ENCODE measurements at places on chromosomes 5 and 9.

DNA sequence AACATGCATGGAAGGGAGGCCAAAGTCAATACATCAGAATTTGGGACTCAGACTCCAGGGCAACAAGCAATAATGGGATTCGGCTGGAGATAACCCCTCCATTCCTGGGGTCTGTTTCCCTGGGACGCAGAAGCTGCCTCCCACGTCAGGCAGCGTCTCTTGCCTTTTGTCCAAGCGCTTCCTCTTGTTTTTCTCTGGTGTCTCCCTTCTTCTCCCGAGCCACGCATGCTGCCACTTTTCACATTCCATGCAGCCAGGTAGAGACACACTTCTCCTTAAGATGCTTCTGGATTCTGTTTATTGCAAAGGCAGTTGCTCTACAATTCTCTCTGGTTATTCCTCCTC, 267.3 kb downstream of the AOPEP start:
- DNase-seq, result no peak

DNA sequence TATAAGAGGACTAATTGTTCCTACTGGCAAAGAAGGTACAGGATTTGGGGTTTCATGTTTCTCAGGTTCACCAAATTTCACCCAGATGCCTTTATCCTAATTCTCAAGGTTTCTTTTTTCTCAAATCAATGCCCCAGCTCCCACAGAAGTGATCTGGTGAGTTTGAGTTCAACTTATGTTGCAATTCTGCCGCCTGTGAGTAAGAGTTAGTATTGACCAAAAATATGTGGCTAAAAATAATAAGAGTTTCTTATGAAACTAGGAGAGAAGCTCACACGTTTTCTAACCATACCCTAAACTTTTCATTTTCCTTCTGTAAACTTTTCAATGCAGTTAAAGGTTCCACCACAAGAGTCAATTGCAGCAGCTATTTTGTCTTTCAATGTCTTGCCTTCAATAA, 15.1 kb downstream of the SLCO6A1 start:
- DNase-seq, result no peak

- no peak for DNase-seq
Observed at GRCh38 chr9:130660326-130660682, 4.1 kb upstream of the PRDM12 start.

DNA sequence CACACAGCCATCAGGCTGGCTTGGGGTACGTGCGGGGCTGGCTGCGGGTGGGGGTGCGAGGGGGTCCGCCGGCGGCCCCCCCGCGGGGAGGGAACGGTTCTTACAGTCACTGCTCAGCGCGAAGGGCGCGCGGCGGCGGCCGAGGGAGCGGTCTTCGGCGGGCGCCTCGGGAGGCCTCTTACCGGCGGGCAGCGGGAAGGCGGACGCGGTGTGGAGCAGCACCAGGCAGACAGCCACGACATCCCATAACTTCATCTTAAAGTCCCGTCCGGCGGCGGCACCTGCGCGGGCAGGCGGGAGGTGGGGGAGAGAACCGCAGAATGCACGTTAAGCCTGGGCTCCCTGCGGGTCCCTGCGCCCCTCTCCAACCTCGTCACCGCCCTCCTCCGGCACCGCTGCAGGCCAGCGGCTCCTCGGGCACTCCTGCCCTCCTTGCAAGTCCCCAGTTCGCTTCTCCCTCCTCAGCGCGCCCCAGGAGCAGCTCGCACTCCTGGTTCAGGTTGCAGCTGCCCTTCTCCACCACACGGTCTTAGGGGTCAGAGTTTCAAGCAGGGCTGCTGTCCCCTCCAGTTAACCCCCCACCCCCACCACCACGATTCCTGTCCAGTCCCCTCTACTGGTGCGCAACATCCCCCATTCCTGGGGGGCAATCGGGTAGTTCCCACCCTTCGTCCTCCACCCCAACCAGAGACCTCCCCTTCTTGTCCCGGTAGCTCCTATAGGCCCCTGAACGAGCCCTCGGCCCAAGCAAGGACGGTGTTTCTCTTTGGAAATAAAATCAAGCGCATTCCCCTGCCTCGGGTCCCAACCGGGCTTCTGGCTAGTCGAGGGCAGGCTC, 5.1 kb downstream of the GDNF start:
- DNase-seq, result no peak

DNA sequence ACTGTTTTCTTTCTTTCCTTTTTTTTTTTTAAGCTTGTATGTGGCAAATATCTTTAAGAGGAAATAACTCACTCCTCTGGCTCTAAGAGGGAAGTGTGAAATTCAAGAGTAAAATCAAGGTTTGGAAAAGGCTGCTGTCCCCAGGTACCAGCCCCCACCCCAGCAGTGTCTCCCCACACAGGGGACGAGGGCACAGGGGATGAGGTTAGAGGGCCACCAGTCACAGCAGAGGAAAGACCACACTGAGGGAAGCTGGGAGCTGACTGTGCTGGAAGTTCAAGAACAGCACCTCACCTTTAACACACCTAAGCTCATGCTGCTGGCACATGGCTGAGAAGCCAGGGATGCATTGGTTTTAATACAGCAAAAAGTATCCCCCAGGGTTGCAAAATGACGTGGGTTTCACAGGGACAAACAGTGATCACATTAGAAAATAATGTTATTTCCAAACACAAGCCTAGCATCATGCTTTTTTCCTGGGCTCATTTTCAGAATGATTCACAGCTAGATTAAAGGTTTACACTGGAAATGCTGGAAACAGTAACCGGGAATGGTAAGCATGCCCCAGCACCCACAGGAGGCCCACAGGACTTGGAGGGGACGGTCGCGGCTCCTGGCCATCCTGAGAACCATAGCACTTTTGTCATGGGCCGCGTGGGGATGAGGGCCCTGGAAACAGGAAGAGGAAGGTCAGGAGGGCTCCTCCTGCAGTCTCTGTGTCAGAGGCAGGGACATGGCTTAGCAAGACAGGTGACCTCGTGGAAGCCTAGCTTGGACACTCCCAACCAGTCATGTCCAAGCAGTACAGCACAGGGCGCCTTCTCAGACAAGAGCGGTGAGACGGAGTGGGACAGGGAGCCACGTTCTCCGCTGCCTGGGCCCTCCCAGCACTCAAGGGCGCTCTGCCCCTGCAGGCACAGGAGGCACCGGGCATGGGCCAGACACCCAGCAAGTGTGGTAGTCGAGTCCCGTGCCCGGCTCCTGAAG, 6.9 kb downstream of the LPCAT1 start:
- no peak for DNase-seq

- no peak for DNase-seq
Observed at GRCh38 chr9:33297432-33297831, 7.1 kb downstream of the NFX1 start.

DNA sequence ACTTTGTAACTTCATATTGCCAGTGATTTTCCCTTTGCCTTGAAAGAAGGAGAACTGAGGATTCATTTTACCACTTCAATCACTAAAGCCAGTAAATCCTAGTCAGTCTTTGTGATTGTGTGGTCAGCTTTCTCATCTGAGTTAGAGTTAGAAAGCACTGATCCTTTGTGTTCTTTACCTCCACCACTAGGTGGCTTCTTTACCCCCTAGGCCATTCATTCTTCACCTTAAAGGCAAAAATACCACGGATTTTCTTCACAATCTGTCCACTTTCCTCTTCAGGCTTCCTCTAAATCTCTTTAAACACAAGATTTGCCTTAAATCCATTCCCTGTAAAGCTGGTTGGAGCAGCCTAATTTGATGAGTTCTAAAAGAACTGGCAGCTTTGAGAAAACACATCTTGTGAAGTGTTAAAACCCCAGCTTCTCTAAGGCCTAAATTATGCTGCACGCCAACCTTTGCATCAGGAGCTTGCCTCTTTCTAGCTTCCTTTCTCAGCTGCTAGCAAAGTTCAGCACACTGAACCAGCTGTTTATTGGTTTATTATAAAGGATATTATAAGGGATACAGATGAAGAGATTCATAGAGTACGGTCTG, 20.4 kb downstream of the BDP1 start:
- DNase-seq, result no peak

DNA sequence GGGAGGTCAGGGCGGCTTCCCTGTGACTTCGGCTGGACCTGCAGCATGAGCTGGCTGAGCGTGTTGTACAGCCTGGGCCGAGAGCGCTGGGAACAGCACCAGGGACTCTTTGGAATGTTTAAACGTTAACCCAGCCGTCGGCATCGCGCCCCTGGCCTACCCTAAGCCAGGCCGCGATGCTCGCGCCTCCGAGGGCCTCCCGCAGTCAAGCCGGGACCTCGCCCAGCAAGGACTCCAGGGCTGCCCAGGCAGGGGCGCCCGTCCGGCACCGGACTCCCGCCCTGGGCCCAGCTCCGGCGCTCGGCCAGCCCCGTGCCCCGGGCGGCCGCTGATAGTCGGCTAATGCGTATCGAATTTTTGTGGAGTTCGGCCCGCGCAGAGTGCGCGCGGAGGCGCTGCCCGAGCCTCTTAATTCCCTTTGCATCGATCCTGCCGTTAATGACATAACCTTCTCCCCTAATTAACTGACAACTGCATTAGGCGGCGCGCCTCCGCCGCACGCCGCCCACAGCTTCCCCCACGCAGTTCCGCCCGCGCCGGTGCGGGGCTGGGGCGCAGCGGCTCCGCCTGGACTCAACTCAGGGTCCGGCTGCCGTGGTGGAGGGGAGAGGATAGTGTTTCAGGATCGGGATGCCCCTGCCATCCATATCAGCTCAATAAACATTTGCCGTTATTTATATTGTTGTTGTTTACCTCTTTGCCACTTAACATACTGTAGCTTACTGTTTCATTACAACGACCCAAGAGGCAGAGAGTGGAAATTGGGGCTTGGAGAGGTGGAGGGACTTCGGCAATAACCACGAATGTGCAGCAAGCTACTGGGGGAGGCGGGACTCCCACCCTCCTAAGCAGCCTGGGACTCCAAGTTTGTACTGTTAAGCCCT, 28.8 kb upstream of the CDC23 start:
- no peak for DNase-seq

DNA sequence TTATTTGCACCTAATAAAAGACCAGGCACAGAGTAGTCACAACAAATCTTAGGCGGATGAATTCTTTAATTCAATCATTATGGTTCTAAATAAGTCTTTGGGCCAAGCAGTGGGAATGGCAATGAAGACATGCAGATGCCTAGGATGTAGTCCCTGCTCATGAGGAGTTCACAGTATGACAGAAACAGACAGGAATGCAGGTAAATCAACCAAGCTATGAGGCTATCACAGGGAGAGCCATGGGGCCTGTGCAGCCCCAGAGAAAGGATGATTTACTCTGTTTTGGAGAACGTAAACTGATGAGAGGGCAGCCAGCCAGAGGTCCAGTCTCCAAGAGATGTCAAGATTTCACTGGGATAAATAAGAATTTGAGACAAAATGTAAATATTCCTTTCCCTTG, 129.4 kb downstream of the TRIM32 start:
- DNase-seq, result no peak
